ENCODE measurements at places on chromosomes 3 and 15.

GRCh38 chr15:67003586-67003985 lies 61.8 kb upstream of the SMAD3 start:
- no peak for DNase-seq

- no peak for DNase-seq
These were observed 69.5 kb upstream of the EPHB3 start for GRCh38 chr3:184491867-184492615.

DNA sequence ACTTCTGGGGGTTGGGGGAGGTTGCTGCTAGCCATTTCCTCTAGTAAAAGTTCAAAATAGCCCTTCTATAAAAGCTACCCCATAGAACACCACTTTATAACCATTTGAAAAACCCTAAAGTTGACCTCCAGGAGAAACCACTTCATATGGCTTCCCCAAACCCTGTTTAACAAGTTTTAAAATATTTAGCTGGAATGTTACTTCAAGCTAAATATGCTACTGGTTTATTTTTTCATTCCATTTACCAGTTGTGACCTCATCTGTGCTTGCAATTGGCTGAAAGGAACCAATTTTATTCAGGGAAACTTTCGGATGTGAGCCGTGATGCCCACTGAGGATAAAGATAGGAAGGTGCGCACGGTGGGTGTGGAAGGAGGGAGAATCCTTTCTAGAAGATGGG lies 221.3 kb downstream of the SUCLG2 start:
- DNase-seq: no peak

- DNase-seq: no peak
These were observed 25.4 kb downstream of the GOLGB1 start for GRCh38 chr3:121724130-121724529.

- DNase-seq: no peak
These were observed 13.1 kb downstream of the EXOSC7 start for GRCh38 chr3:44989141-44989540.

DNA sequence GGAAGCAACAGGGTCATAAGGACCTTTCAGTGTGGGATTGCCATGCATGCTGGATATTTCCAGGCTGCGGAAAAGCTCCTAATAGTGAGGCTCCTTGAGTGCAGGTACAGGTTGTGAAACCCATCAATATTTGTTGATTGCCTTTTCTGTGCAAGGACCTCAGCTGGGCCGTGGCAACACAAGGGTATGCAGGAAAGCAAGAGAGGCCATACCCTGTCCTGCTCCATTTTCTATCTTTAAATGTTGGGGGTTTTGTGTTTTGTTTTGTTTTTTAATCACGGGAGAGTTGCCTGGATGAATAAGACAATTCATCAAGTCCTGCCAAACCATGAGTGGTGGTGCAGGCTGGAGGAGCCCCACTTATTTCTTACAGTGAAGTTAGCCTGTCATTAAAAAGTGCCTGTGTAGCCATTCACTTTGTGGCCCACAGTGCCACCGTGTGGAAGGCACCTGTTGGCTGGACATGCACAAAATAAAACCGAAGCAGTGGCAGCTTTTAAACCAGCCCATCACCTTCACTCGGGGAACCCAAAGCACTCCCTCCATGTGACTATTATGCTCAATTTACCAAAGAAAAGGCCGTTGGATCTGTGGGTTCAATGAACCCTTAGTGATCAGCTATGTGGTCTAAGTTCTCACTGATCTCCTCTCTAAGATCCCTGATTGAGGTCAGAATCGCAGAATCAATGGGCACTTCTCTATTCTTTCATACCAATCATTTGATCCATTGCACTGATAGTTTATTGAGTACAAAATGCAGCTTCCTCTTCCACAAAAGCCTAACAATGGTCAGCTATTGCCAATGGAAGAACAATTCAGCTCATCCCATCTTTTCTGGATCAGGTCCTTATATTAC lies 42.2 kb downstream of the CLDN18 start:
- no peak for DNase-seq

DNA sequence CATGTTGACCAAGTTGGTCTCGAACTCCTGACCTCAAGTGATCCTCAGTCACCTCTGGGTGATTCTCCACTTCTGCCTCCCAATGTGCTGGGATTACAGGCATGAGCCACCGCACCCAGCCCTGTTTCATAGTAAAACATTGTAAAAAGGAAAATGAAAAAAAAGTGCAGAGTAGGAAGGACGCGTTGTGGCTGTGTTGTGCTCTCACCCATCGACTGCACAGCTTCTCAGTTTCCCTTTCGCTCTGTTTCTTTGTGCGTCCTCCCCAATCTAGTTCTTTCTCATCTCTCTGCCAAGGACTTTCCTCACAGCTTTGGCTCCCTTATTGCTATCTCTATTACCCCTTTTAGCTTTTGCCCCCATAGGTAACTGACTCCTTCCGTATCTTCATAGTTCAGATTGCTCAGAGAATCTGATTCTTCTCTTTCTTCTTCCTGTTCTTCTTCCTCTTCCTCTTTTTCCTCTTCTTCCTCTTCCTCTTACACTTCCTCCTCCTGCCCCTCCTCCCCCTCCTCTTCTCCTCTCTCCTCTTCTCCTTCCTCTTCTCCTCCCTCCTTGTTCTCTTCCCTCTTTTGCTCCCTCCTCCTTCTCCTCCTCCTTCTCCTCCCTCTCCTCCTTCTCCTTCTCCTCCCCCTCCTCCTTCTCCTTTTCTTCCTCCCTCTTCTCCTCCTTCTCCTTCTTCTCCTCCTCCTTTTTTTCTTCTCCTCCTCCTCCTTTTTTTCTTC lies 81.1 kb upstream of the VGLL4 start:
- DNase-seq: no peak

- no peak for DNase-seq
These were observed 12.5 kb upstream of the PLA2G4E start for GRCh38 chr15:42033214-42033873.

All from stimulated activated CD8-positive, alpha-beta memory T cell treated with anti-CD3 and anti-CD28 coated beads, Interleukin-2, amount 100 ng/mL, for 1 hour (primary cell).